ENCODE measurements at places on chromosomes 1 and 21. TPM values are rescaled to one million over a fixed set of nuclear protein-coding genes. Genes with fewer than 3 reads are reported as not detected.

The ITLN1 gene
- not detected for total RNA-seq

The ATP1A4 gene
- total RNA-seq: not detected

DNA sequence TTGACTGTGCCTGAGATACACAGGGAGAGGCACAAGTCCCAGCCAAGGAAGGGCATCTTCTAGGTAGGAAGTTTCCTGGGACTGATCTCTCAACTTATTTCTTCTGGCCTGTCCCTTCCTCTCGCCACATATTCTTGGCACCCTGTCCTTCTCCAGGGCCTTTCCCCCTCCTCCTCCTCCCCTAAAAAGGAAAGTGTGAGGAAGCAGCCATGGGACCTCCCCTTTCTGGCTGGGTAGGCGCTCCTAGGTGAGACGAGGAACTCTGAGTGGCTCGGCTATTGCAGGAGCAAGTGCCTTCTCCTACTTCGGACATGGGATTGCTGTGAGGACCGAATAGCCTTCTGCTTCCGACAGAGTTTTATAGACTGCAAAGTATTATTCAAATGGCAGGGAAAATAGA lies 15.5 kb upstream of the MTARC2 start:
- DNase-seq: no peak

DNA sequence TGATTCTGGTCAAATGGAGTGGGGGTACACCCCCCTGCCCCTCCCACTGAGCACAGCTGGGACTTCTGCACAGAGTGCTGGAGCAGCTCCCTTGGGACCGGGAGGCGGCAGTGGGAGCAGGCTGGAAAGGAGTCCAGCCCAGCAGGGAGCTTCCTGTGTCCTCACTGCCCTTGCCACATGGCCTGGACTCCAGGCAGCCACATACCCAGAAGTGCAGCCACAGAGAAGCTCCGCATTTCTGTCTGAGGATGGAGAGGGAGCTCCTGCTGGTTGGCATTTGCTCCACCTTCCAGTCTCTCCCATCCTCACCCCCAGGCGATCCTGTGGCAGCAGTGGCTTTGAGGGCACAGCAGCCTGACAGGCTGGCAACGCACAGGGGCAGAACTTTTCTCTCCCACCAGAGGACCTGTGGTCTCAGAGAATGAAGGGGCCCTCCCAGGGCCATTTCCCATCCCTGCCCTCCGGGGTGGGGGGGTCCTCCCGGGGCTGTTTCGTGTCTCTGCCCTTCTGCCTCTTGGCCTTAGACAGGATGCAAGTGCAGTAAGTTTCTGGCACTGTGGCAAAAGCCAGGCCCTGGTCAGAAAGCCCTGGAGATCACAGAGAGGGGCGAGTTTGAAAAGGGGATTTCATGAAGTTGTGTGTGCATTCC lies 103.6 kb upstream of the COL6A1 start:
- DNase-seq: peak; percentile 87

DNA sequence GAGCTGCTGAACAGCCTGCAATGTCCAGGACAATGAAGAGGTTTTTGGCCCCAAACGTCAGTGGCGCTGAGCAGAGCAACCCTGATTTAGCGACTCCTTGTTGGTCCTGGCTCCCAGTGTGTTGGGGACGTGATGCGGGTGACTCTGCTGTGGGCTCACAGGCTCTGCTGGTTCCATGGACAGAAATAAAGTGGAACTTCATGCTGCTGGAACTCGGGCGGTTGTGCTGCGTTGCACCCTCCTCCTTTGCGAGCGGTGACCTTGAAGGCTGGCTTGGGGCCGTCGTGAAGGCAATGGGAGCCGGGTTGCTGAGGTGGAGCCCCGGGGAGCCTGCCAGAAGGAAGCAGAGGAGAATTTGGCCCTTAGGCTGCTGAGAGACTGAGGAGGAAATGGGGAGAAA lies 122.6 kb upstream of the C1orf174 start:
- no peak for DNase-seq

The SRP9 gene
- 703 TPM for total RNA-seq

DNA sequence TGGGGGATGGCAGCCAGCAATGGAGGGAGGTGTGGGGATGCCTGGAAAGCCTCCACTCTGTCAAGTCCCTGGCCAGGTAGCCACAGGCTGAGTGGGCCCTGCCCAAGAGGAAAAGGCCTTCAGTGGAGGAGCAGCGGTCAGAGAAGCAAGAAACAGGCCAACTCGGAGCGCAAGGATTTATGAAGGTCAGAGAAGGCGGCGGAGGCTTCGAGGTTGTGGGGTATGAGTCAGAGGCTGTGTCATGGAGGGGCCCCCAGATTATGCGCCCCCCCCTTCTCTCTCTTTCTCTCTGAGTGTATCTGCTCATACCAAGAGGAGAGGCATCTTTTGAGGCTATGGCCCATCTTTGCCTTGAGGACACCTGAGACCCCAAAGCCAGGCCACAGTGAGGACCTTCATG lies 99.5 kb downstream of the CASZ1 start:
- DNase-seq: peak; percentile 84

DNA sequence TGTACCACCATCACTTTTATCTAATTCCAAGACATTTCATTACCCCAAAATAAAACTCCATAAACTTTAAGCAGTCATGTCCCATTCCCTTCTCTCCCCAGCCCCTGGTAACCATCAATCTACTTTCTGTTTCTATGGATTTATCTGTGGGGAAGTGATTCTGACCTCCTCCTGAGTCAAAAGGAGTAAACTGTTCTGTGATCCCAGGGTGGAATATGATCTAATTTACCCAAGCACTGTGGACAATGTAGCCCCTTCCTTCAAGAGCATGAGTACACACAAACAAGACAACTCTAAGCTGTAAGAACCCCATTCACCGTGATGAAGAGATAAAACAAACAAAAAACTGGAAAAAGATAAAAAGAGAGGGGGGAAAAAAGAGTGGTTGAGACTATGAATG lies 77.9 kb downstream of the PLPP3 start:
- no peak for DNase-seq

The LCE1A gene
- total RNA-seq: not detected

GRCh38 chr1:90821788-90822359 lies 104.8 kb upstream of the BARHL2 start:
- peak; percentile 7 for DNase-seq

The F13B gene
- total RNA-seq: not detected

- DNase-seq: peak; percentile 94
Observed at GRCh38 chr1:117146575-117147340, 25.2 kb upstream of the TRIM45 start.

GRCh38 chr1:234604495-234605398 lies 5.2 kb downstream of the IRF2BP2 start:
- peak; percentile 61 for DNase-seq

GRCh38 chr1:220786057-220786336 lies 716 bp upstream of the MTARC1 start:
- no peak for DNase-seq

The PIK3CD gene
- 8.5 TPM for total RNA-seq

DNA sequence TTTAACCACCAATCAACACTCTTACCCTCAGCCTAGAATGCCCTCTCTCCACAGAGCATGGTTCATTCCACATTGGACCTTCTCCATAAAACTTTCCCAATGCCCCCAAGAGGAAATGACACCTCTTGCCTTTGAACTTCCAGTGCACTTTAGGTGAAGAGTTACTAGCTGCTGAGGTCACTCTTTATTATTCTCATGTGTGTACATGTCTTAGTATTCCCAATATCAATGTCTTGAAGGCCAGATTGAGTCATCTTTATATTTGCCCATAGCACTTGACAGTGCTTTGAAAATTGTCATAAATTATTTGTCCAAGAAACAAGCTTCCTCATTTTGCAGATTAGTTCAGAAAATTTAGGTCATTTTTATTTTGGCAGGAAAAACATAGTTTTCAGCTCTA lies 8.1 kb upstream of the DNASE2B start:
- DNase-seq: no peak

- DNase-seq: no peak
Observed at GRCh38 chr1:38528623-38529022, 330.9 kb downstream of the RRAGC start.

The CHIA gene
- not detected for total RNA-seq

- DNase-seq: peak; percentile 78
Observed at GRCh38 chr1:109277434-109278204, 5.3 kb downstream of the PSRC1 start.

DNA sequence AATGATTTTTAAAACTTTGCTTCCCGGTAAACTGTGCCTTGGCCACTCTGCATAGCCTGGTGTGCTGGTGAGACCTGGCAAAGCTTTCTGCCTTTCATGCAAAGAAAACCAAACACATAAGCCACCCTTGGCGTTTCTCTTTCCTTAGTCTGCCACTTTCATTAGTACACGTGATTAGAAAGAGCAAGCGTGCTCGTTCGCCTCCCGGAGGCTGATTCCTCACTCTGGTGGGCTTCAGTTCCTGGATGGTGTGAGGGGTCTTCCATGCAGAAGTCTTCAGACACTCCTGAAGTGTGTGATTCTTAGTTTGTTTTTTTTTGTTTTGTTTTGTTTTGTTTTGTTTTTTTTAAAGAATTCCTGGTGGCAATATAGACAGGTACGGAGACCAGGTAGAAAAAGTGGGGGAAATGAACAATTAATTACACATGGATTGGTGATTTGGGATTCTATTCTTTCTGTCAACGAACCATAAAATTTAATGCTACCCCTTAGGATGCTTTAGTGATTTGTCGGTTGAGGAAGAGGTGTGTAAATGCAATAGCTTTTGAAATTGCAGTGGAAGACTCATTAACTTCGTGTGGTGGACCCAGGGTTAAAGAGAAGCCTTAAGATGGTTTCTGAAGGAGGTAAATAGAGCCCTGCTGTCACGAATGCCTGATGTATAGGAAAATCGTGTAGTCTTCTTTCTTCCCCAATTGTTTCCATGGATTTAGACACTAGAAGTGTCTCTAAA lies 2.1 kb downstream of the GALNT2 start:
- DNase-seq: peak; percentile 44

- peak; percentile 84 for DNase-seq
Observed at GRCh38 chr1:205961991-205962820, 18.9 kb upstream of the SLC26A9 start.

- peak; percentile 2 for DNase-seq
Observed at GRCh38 chr1:90723590-90724108, 6.5 kb upstream of the BARHL2 start.

The PLA2G2D gene
- total RNA-seq: not detected

The DYNLT5 gene
- total RNA-seq: 7.8 TPM

DNA sequence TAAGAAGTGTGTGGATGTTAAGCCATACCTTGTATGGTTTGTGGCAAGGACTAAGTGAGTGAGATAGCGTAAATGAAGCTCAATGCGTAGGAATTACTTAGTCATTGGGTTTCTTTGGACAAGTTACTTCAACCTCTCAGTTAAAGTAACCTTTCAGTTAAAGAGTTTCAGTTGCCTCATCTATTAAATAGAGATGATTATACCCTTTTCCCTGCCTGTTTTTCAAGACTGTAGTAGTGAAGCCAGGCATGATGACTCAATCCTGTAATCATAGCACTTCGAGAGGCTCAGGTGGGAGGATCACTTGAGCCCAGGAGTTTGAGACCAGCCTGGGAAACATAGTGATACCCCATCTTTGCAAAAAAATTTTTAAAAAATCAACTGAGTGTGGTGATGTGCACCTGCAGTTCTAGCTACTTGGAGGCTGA lies 6.3 kb downstream of the ZMPSTE24 start:
- DNase-seq: peak; percentile 25

The OR2W3 gene
- total RNA-seq: not detected

GRCh38 chr1:53556657-53557227 lies 97.5 kb downstream of the DMRTB1 start:
- no peak for DNase-seq

GRCh38 chr1:221725735-221726672 lies 15.9 kb downstream of the DUSP10 start:
- DNase-seq: peak; percentile 76

The FABP3 gene
- total RNA-seq: 2.7 TPM

The HJV gene
- total RNA-seq: not detected

DNA sequence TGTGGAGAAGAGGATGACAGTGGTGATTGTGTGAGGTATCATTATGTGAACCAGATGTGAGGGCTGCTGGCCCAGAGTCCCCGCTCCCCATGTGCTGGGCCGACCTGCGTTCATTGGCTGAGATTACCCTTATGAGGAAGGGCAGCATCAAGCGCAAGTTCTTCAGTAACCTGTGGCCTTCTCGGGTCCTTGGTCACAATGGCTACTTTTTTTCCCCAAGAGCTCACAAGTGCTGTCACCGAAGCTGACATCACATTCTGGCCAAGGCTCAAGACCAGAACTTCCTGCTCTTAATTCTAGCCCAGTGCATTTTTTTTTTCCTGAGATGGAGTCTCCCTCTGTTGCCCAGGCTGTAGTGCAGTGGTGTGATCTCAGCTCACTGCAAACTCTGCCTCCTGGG lies 262.9 kb downstream of the RHOU start:
- DNase-seq: no peak

DNA sequence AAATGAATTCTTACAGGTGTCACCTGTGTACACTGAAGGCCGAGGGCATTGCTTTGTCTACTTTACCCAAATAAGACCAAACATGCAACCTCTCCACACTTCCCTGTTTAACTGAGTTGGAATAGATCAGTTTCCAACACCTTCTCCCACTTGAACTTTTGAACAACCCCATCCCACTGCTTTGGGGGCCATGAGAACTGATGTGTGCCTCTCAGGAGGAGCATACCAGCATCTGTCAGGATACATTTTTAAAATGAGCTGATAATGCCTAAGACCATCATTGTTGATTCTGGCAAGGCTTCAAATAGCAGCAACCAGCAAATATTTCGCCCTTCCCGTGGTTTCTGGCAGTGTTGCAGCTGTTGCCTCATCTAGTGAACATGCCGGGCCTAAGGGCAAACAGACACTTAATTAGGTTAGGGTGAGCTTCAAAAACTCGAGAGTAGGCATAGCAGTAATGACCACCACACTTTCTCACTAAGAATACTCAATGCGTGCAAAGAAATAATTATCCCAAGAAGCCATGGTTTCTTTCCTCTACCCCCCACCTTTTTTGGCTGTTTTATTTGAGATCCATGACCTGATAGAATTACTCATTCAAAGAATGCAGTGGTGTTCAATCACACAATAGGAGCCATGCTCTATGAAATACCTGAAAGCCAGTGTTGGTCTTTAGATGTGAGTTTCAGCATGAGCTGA lies 63.7 kb downstream of the MAP10 start:
- DNase-seq: peak; percentile 100

DNA sequence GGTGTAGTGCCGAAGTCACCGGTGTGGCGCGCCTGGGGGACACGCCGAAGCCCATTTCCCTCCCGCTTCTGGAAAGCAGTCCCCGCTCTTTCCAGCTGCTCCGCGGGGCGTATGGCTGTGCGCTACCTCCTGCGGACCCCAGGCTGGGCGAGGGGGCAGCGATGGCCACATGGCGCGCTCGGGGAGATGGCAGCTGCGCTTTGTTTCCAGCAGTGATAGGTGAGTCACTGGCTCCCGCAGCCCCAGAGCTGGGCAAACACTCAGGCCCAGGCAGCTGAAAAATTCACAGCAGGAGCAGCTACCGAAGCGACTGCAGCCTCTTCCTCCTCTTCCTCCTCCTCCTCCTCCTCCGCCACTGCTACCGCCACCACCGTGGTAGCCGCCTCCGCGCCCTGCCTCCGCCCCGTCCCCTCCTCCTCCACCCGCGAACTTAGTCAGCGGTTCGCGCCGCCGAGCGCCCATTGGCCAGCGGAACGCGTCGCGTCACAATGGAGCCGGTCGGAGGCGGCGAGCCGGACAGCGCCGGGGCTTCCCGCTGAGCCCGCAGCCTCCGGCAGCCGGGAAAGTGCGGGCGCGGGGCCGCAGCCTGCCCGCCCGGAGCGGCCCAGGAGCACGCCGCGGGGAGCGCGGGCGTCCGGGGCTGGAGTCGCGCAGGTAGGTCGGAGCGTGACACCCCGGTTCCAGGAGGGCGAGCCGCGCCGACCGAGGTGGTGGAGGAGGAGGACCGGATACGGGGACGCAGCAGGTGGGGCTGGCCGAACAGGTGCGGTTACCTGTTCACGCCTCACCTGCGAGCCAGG lies at the start of gene LRRC8B:
Gene LRRC8B, plus strand, starts transcription at position 461 of the 800 bp plus-strand sequence. CDS start 57,822 bp downstream, outside the sequence.
- DNase-seq: peak; percentile 68

All from M059J (cell line).